ENCODE measurements at places on chromosomes 1 and 21. TPM values are rescaled to one million over a fixed set of nuclear protein-coding genes. Genes with fewer than 3 reads are reported as not detected.

CHIA gene
- 0.47 TPM for polyA plus RNA-seq

DNA sequence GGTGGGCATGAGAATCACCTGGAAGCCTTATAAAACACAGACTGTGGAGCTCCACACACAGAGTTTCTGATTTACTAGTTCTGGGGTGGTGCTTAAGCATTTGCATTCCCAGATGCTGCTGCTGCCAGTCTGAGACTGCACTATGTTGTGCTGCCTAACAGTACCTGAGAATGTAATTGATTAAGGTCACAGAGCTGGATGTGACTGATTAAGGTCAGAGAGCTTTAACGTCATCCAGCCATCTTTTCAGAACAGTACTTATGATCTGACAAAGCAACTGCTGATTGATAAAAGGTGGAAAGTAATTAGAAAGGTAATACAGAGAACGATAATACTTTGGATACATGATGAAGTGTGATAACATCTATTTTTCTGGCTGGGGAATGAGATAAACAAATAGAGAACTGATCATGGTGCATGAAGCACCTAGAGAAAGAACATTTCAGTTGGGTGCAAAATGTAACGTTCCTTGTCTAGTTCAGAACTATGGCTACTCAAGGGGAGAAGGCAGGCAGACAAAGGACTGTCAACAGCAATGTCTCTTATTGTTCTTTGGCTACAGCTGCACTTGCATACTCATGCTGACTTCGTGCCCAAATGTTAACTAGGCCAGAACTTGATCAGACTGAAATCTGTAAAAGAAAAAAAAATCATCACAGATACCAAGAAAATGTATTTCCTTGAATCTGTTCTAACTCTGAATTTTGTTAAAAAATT, 3.7 kb upstream of the UCK2 start:
- DNase-seq: no peak

- no peak for DNase-seq
Measured at GRCh38 chr1:114395863-114396262, 115.1 kb downstream of the TRIM33 start.

CLEC20A gene
- polyA plus RNA-seq: 0.14 TPM

All from lung (tissue), 17 donors.